Stimulated activated CD4-positive, alpha-beta T cell treated with anti-CD3 and anti-CD28 coated beads, Interleukin-4, amount 100 ng/mL, for 48 hours (primary cell): ENCODE measurements at places on chromosomes 6 and 20.

DNA sequence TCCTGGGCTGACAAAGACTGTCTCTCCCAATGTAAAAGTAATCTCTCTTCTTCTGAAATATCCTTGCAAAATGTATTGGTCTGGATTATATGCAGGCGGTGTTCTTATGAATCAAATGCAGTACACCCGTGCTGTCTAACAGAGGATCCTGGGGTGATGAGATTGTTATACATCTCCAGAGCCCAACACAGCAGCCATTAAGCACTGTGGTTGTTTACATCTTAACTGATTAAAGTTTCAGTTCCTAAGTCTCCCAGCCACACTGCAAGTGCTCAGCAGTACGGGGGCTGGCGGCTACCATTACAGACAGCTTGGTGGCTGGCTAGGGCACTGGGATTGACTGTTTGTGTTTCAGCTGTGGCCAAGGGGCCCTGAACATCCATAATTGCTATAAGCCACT lies 7.0 kb downstream of the UNC93A start:
- DNase-seq, result no peak

GRCh38 chr20:62345681-62346370 lies 21.3 kb downstream of the LAMA5 start:
- no peak for DNase-seq

GRCh38 chr6:127471379-127472255 lies 12.4 kb upstream of the KIAA0408 start:
- DNase-seq, result no peak

- peak; percentile 40 for DNase-seq
These were observed 17.0 kb downstream of the GPX5 start for GRCh38 chr6:28542440-28543296.

- no peak for DNase-seq
These were observed 40.3 kb downstream of the SEC63 start for GRCh38 chr6:107917451-107918375.

GRCh38 chr6:168037242-168037641 lies 39.8 kb downstream of the KIF25 start:
- DNase-seq, result no peak

- DNase-seq, result no peak
These were observed 18.8 kb downstream of the PHACTR3 start for GRCh38 chr20:59623133-59623532.

DNA sequence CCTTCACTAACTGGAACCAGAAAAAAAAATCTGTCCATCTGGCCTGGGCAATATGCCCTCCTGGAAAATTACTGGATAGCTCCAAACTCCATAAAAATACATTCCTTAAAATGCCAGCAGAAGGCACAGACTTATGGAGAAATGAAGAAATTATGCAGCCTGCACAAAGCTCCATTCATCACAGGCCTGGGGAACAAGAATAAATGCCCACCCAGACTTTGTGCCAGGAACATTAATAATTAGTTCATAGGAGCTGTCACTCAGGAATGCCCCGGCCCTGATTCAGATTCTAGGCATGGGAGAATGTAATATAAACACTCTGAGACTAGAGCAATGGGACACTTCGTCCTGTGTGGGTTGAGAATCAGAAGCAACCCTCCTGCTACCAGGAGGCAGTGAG lies 199.3 kb downstream of the OTOR start:
- DNase-seq, result no peak

GRCh38 chr20:17262786-17263185 lies 35.9 kb downstream of the PCSK2 start:
- DNase-seq, result no peak

- no peak for DNase-seq
These were observed 10.3 kb downstream of the KIF25 start for GRCh38 chr6:168007592-168008338.

DNA sequence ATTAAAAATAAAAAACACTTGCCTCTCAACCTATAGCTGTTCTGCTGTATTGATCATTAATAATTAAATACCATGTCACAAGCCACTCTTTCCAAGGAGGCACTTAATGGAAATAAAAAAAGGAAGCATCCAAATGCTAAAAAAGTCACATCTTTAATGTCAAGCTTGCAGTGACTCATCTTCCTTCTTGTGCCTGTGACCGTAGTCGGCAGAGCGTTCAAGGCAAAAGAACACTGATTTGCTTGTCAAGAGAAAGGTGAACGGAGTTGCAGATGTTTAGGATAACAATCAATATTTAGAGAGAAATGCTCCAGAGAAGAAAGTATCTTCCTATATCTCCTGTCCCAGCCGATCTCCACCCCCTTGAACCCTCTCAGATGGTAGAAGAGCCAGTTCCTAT lies 341.0 kb upstream of the OPRM1 start:
- no peak for DNase-seq

- no peak for DNase-seq
These were observed 63.3 kb upstream of the BLCAP start for GRCh38 chr20:37590938-37591490.

- DNase-seq, result no peak
These were observed 35.0 kb downstream of the BTBD9 start for GRCh38 chr6:38604700-38605099.

DNA sequence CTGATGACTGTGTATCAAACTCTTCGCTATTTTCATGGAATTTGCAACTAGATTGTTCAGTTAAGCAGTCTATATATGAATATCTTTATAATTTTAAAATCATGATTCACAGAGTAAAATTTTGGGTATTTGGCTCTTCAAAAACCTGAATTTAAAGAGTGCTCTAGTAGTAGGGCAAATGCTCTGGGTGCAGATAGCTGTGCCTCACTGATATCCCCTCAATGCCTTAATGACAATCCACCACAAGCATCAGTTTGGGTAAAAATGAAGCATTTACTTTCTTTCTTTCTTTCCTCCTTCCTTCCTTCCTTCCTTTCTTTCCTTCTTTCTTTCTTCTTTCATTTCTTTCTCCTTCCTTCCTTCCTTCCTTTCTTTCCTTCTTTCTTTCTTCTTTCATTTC lies 239.7 kb downstream of the ADGRB3 start:
- DNase-seq, result no peak

- no peak for DNase-seq
These were observed 166.1 kb upstream of the OPRM1 start for GRCh38 chr6:153872946-153873345.

DNA sequence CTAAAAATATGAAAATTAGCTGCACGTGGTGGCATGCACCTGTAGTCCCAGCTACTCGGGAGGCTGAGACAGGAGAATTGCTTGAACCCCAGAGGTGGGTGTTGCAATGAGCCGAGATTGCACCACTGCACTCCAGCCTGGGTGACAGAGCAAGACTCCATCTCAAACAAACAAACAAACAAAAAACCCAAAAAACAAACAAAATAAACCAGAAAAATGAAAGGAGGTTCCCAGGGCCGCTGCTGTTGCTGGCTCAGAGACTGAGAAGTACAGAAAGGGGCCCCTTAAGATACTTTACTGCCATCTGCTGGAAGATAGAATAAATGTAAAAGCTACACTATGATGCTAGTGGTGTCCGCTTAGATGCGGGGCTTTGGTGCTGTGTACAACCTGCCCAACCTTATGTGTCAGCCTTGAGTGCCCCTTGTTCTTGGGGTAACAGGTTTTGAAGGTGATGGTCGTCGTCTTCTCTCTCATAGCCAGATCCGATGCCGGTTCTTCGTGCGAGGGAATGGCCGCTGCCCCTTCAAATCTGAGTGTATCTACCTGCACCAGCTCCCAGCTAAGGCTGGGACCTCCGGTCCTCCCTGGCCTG lies 2.8 kb upstream of the FANCE start:
- DNase-seq, result no peak

DNA sequence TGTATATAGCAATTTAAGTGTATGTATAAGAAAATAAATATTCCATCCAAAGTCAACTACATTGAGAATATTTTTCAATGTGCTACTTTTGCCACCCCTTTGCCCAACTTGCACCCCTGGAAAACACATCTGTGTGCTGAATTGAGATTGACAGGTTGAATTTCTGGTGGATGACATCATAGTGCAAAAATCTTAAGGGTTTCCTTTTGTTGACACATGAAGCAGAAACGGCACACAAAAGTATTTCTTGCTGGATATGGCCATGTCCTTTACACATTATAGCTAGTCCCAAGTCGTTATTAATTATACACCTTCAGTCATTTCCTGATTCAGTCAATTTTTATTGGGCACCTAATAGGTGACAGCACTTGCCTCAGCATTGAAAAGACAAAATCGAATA lies 188.7 kb upstream of the FBXL4 start:
- DNase-seq, result no peak

- no peak for DNase-seq
These were observed 214.3 kb upstream of the PLCB4 start for GRCh38 chr20:8854571-8854970.

DNA sequence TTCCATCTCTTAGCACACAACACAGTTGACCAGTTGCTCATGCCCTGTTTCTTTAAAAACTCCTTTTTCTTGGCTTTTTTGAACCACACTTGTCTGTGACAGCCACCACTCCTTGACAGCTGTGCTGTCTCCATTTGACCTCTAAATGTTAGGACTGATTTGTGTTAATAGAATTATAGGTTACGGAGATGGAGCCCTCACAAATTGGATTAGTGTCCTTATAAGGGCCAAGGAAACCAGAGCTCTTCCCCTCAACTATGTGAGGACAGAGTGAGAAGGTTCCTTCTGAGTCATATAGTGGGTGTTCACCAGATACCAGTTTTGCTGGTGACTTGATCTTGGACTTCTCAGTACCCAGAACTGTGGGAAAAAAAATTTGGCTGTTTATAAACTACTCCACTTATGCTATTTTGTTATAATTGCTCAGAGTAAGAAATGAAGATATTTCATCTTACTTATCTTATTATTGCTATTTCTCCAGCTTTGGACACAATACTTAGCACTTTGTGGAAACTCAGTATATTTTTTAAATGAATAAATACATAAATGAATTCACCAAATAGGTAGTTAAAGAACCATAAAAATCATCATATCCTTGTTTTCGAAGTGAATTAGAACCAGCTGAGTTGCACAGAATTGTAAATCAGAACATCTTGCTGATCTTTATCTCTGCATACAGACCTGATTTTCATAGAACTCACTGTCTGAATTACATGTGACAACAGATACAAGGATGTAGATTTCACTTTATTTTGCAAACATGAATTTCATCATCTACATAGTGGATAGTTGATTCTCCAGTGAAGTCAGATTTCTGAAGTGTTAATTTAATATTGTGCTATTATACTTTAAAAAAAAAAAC lies 598.5 kb upstream of the IRAK1BP1 start:
- DNase-seq, result no peak

DNA sequence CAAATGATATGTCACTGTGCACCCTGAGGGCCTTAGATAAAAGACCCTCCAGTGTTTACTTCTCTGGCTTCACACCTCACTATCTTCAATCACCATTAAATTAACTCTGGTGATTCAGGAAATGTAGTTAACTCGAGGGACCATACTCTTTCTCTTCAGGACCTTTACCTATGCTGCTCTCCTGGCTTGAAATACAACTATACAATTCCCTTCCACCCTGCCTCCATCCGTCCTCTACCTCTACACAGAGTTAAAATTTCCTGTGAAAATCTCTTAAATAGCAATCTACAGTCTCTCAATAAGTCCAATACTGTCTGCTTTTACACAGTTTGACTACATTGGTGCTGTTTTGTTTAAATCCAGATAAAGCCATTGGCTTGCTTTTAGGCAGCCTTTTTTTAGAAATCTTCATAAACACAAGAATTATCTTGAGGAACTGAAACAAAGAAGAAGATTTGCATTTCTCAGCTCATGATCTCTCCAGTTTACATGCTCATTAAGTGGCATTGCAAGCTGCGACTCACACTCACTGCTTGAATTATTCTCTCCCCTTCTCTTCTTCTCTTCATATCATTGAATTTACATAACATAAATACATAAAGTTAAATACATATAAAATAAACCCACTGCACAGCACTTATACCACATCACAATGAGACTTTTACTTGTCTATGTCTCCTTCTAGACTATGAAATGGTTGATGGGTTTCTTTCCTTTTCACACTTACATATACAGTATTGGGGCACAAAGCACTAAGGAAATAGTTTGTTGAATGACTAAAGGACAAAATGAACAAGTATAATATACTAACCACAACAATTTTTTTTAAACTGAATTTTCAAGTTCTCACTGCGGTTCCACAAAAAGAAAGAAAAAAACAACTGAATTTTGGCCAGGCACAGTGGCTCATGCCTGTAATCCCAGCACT lies 239.0 kb upstream of the KCNQ5 start:
- no peak for DNase-seq

DNA sequence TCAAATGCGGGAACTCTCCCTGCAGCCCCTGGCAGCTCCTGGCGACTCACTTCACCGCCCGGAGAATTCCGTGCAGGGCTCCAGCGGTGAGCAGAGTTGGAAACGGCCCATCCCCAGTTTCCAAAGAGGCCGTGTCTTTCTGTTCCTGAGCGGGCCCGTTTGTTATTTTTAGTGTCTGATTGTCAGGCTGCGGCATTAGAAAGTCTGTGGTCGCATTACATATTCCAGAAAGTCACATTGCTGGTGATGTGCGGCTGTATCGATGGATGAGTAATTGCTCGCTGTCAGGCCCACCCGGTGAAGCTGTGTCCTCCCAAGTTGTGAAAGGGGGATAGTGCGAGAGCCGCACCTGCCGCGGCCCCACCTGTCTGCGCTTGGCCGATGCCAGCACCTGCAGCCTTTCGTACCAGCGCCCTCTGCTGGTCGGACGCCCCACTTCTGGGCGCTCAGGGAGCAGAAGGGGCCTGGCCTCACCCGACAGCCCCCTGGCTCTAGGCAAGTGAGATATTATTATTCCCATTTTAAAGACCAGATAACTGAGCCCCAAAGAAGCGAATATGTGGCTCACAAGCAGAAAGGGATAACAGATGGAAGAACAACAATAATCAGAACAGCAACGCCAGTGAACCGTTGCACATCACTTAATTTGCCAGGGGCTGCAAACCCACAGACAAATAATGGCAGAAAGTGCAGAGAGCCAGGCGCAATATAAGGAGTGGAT lies 244.9 kb downstream of the TSHZ2 start:
- peak; percentile 73 for DNase-seq
